ENCODE measurements at places on chromosomes 16 and 17.

- no peak for DNase-seq
These were observed 62.4 kb downstream of the STH start for GRCh38 chr17:46061435-46061834.

GRCh38 chr16:27862953-27863352 is 200.6 kb downstream of the GSG1L start:
- no peak for DNase-seq

DNA sequence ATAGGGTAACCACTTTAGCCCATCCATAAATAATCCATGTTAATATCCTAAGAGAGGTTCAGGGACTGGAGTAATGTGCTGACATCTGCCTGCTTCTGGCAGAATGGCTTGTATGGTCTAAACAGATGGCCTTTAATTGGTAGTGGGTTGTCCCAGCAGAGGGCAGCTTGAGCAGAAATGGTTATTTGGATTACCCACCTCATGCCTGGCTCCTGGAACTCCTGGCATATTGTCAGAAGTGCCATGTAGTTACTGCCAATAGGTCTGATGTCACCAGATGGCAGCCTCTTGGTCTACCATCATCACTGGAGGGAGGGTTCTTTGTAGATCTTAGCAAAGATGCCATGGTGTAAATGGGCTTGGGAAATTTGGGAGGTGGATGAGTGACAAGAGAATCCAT is 157.5 kb upstream of the SOX9 start:
- DNase-seq, result no peak

DNA sequence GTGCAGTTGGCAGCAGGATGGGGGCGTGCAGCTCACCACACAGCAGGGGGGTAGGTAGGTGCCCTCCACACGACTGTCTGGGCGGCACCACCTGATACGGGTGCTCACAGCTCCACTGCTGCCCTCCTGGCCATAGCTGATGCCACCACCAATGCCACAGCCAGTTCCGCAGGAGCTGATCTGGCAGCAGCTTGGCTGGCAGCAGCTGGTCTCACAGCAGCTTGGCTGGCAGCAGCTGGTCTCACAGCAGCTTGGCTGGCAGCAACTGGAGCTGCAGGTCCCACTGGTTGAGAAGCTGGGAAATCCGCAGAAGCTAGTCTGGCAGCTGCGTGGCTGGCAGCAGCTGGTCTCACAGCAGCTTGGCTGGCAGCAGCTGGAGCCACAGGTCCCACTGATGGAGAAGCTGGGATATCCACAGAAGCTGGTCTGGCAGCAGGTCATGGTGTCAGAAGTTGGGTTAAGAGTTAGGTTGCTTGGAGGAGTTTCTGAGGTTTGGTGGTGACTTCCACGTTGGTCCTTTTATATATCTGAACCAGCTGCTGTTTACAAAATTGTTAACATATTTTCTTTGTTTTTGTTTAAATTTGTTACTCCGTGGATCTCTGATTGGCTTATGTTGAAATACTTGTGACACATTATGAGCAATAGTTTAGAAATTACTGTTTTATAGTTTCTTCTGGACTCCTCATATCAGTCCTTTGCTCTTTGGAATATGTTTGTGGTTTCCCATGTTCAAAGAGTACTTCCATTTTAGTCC is at the start of gene KRTAP1-5:
KRTAP1-5 (minus strand) TSS at position 494 of the 757 bp plus-strand sequence; CDS start at position 441, 53 bp downstream.
- DNase-seq, result no peak

DNA sequence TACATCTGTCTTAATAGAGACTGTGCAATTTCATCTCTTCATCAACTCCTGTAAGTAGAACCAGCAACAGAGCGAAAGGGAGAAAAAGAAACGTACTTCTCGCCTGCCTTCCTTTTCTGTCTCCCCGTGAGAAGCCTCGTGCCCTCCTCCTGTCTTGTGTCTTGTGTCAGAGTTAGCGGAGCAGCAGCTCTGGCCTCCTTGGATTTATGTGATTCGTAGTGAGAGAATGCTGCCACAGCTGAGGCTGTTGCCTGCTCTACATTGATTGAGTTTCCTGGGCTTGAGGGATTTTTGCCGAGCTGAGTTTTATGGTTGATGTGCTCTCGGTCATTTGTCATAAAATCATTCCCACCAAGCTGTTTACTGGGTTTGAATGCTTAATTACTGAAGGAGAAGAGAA is 579.1 kb upstream of the RBFOX1 start:
- no peak for DNase-seq

DNA sequence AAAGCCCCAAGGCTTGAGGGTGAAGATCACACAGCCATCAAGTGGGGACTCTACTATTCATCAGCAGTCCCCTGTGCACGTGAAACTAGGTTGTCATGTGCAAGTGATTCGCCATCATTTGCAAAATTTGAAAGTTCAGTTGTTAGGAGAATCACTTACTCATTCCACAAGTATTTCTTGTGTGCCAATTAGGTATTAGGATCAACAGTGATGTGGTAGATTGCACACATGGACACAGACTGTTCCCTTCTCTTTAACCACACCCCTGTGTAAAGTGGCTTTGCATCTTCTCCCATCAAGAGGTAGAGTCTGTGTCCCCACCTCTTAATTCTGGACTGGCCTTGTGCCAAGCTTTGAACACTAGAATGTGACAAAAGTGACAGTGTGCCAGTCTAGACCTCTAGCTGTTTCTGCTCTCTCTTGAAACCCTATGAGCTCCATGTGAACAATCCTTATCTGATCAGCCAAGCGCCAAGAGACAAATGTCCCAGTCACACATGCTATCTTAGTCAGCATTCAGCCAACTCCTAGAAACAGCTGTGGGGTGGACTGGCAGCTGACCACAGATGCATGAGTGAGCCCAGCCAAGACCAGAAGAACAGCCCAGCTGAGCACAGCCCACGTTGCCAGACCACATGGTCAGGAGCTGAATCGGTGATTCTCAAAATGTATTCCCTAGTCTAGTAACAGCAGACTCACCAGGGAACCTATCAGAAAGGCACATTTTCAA is 31.5 kb upstream of the SHISA9 start:
- DNase-seq, result no peak

DNA sequence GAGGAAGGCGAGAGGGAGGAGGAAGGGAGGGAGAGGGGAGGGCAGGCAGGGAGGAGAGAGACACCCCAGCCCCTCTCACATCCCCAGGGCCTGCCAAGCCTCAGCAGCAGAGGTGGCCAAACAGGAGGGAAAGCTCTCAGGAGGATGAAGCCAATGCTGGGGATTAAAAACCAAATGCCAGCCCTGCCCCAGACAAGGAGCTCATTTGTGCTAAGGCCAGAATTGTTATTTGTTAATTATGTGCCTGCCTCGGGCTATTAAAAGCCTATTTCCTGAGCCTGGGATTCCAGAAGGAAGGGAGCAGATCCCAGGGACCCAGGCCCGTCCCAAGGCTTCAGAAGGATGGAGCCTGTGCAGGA is 27.9 kb upstream of the GINS2 start:
- DNase-seq, result no peak

DNA sequence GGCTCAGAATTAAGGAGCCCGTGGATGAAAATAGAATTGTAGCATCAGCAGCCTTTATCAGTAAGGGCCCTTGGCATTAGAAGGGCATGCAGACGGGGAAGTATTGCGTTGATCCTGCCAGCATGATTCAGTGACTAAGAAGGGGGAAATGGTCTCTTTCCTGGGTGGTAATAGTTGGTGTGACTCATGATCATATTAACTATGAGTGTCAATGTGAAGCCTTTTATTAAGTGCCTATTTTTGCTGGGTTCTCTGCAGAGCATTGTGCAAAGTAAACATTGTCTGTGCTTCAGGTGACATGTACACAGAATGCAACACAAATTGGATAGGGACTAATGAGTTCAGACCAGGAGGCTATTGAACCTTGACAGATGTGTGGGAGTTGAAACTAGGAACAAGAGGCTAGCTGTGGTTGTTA is 24.5 kb downstream of the RCVRN start:
- no peak for DNase-seq

DNA sequence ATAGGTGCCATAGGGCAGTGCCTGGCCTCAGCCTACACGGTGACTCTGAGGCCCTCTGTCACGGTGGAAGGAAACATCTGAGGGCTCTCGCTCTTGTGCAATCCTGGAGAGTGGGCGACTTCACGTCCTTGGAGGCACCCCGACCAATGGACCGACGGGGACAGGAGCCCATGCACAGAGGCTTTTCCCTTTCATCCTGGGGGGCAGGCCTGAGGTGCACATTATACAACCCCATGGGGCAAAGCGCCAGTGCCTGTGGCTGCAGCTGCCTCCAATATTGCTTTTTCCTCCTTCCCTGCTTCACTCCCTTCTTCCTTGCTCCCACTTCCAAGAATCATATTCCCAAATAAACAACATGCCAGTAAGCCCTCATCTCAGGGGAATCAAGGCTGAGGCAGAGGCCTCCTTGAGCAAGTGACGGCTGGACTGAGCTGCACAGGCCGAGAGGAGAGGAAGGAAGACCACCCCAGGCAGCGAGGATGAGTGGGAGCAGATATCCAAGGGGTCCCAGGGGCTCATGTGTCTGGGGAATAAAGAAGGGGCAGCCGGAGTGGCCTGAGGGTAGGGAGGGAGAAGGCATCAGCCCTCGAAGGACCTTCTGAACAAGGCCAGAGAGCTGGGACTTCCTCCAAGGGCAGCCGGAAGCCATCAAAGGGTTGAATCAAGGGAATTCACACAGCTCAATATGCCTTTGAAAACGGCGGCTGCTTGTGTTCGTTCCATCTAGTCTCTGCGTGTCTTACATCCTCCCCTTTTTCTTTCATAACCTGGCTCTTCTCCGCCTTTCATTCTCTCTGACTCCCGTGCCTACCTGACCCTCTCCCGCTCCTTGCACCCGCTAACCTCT is 42.6 kb upstream of the RPL38 start:
- DNase-seq, result no peak

GRCh38 chr16:53518550-53519416 is 15.8 kb upstream of the AKTIP start:
- DNase-seq, result peak; percentile 92

GRCh38 chr16:11740567-11740966 is 2.1 kb downstream of the TXNDC11 start:
- no peak for DNase-seq

- DNase-seq, result no peak
These were observed 3.0 kb upstream of the TAC4 start for GRCh38 chr17:49850772-49851386.

DNA sequence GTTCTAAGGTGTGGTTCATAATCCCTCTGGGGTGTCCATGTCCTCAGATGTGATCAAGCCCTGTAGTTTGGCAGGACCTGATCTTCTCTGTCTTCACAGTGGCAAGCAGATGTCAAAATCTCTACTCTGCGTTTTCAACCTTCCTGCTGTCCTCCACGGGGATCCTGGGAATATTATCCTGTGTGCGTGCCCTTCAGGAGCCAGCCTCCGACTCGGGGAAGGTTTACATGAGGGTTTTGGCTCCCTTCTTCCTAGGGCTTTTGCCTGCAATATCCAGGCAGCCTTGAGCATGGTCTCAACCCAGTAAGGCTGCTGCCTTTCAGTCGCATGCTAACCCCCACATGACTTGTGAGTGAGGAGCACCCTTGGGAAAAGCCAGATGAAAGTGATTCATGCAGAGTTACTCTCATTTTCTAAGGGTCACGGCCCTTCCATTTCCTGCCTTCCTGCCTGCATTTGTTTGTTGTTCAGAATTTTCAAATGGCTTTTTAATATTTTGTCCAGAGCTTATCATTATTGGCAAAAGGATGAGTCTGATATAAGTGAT is 202.2 kb upstream of the CHMP6 start:
- DNase-seq, result peak; percentile 58

DNA sequence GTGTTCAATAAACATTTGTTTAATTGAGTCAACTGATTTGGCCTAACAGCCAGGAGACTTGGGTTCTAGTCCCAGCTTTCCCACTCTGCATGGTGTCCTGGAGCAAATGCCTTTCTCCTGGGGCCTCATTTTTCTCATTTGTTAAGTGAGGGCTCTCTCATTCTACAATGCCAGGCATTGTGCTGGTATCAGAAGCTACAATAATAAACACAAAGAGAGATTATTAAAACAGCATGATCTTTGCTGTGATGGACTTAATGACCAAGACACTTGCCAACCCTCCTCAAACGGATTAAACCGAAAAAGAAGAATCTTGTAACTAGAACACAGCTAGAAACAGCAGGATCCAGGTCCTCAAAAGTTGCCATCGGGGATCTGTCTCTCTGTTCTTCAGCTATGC is 4.8 kb upstream of the VAMP2 start:
- DNase-seq, result no peak

DNA sequence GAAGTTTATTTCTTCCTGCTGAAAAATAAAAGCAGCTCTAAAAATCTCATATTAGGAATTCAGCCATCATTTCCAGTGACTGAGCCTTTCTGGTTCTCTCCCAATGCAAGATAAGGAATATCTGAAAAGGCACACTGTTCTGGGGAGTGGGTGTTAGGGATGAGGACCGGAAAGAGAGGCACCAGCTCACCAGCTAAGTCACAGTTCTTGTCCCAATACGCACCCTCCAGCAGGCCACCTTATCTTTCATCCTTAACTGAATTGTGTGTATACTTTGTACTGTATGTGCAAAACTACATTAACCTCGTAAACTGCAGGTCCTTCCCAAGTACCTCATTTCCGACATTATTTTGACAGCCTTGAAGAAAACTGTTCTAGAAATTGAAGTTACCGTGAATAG is 11.0 kb downstream of the AMFR start:
- DNase-seq, result no peak

DNA sequence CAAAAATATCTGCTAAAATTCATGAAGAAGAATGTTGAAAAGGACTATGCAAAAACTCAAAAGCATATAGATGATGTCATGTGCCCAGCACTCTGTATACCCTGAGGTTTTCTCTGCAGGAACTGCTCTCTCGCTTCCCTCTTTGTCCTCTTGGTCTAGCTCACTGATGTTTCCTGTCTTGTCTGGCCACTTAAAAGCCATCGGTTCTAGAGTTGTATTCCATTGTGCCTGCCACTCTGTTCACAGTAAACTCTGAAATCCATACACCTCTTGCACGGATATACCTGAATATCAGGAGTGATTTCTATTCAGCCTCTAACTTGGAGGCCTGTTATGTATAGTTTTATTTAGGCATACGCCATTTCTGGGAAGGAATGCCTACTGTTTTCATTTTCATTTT is 101.0 kb upstream of the CNTNAP4 start:
- DNase-seq, result no peak

GRCh38 chr17:73947281-73947965 is 256.1 kb upstream of the RPL38 start:
- DNase-seq, result no peak

DNA sequence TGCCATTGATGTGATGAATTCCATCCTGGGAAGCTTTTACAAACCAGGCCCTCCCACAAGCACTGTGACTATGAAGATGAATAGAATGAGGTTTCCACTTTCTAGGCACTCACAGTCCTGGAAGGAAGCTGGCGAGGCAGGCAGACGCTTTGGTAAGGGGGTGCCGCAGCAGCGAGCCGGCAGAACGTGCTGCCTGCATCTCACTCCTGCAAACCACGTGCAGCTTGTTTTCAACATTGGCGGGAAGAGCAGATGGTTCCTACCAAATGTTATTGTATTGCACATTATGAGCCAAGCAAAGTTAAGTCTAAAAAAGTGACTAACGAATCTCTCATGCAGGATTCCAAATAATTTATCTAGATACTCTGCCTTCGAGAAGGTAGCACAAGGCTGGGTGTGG is 3.7 kb upstream of the DNAI2 start:
- DNase-seq, result no peak

- no peak for DNase-seq
These were observed 845 bp upstream of the ALDOA start for GRCh38 chr16:30064729-30065101.

- DNase-seq, result no peak
These were observed 135.5 kb downstream of the MYO1D start for GRCh38 chr17:32741381-32741780.

- peak; percentile 79 for DNase-seq
These were observed 724 bp downstream of the MVP start for GRCh38 chr16:29820730-29821642.
